Activated T-cell treated with anti-CD3 and anti-CD28 coated beads for 4 hours (primary cell): ENCODE measurements at places on chromosomes 3 and 15.

DNA sequence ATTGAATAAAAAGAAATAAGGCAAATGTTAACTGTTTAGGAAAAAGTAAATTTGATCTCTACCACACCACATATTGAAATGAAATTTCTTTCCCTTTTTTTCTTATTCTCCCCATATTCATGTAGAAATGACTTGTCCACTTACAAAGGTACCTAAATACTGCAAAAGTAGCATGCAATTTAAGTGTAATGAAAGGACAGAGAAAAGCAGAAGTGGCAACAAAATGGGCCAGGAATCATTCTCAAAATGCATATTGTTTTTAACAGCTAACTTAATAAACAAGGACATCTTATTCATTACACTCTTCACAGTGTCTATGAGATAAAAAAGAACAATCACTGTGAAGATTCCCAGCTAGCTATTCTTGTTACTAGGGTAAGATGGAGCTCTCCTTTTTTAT, 40.6 kb upstream of the FGF7 start:
- no peak for DNase-seq

DNA sequence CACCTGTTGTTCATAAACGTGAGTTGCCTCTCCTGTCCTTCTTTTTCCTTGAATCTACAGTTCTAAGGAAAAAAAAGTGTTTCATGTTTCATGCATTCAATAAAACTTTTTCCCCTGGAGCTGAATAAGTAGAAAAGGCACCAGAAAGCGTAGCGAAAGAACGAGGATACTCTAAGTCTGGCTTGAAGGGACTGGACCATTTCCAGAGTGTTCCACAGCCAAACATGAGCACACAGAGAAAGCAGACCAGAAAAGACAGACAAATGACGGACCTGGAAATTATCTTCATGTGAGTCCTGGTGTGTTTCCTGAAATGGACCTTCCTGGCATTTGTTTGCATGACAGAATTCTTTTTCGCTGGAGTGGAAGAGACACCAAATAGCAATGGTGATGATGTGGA, 204.7 kb downstream of the SV2B start:
- no peak for DNase-seq

GRCh38 chr3:175571096-175571495, 712.0 kb downstream of the NAALADL2 start:
- no peak for DNase-seq

DNA sequence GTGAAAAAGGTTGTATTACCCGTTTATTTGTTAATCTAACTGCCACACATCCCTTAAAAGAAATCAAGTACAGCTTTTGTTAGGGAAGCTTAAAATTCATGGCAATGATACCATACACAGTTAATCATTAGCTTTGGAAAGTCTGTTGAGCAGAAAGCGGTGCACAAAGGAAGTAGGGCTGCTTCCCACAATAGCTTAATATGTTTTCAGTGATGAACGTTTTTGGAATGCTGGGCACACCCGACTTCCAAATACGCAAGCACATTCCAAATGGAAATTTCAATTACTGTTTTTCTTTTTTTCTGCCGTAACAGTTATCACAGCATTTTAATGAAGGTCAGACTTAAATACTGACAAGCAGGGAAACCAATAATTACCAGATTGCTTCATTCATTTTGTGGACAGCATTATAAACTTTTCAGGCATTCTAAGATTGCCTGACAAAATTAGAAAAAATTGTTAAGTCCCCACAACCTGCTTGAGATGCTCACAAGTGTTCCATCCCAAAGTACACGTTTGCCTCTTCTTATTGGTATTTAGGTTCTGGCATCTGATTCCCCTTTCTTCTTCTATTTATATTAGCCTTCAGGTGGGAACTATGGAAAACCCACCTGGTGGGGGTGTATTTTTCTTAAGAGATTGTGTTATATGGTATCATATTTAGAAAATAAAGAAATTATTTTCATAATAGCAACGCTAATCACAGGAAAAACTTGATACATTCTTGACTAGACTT, 1.1 kb upstream of the ECT2 start:
- DNase-seq = no peak

DNA sequence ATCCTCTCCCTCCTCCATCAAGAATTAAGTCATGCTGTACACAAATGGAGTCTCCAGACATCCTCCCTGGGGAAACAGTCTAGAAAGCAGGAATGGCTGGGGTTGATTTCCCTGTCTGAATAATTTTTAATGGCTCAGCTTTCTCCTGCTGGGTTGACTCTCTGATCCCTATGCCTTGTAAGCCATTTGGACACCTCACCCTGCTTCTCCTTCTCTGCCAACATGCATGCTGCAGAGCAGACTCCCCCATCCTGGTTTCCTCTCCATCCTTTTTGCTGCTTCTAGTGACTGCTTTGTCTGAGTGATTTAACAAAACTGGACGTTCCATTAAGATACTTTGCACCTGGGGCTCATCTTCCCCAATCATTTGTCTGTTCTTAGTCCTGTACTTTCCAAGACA, 22.2 kb downstream of the SV2B start:
- DNase-seq = no peak

DNA sequence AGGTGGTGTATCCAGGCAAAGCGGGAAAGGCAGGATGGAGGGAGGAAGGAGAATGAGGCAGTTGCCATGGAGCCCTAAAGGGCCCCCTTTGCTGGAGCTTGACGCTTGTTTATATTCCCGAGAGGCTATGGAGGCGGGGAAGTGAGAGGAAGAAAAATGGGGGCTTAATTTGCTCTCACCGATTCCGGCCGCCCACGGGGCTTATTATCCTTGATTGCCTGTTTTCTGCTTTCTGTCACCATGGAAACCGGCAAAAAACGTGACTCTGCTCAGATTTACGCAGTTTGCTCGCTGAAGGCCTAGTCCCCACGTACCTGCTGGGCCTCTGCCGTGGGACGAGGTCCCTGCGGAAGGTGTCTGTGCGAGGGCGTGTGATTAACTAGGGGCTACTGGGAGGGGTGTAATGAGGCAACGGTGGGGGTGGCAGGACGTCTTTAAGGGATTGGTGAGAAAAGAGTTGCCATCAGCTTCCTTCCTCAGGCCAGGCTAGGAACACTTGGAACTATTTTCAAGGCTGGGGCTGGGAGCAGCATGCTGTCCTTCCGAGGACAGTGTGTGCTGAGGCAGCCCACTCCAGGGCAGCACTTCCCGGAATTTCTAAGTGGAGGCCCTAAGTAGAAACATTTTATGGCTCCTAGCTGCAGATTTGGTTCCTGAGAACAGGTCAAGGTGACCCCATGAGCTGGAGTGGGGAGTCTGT, 110.8 kb upstream of the NDN start:
- no peak for DNase-seq

- no peak for DNase-seq
Measured at GRCh38 chr3:138113326-138113725, 2.1 kb downstream of the DZIP1L start.

DNA sequence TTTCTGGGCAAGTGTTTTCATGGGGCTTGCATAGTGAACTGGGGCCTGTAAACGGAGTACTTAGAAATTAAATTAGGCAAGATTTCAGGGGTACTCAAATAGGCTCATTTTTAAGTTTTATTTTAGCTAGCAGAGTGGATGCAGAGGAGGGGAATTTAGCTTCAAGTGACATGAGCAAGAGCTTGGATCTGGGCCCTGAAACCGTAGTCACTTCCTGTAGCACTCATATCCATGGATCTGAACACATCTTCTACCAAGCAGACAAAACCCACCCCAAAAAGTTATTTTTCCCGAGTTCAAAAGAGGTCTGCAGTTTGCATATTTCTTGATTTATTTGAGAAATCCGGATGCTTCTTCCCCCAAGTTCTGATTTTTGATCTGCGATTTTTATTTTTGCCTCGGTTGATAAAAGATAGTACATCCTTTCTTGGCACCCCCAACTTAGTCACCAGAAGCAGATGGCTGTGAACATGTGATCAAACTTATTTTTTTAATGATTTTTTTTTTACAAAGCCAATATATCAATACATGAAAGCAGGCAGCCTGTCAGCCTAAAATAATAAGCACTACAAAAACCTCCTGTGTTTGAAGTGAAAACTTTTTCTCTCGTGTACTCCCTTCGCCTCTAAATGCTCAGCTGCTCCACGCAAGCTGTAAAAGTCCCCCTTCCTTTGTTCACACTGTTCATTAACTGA, 36.6 kb upstream of the STT3B start:
- DNase-seq = no peak

DNA sequence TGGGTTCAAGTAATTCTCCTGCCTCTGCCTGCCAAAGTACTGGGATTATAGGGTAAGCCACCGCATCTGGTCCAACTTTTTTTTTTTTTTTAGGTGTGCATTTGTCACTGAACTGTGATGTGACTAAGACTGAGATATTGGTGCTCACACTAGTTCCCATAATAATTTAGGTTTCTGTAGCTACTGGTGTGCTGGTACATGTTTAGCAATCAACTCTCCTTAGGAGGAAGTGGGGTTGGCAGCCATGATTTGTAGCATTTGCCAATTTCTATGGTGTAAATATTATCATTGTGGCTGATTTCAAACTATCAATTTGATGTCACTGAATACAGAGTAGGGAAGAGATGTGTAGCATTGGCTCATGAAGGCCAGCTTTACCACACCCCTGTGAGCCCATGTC, 372.7 kb downstream of the EDEM1 start:
- no peak for DNase-seq

GRCh38 chr3:43096761-43097160, 9.1 kb downstream of the POMGNT2 start:
- no peak for DNase-seq

DNA sequence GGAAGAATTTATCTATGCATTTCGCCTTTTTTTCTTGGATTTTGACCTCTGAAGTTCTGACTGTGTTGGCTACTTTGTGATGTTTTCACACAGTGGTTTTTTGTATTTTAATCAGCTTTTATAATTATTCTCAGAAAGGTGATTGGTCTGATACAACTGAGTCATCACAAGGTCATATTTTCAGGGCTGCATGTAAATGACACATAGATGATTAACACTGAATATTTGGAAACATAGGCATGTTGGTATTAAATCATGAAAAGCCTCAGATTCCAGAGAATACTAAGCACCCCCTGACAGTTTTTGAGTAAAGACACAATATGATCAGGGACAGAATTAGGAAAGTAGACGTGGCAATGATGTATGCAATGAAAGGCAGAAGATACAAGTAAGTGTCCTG, 175.5 kb upstream of the SLCO3A1 start:
- DNase-seq = no peak

DNA sequence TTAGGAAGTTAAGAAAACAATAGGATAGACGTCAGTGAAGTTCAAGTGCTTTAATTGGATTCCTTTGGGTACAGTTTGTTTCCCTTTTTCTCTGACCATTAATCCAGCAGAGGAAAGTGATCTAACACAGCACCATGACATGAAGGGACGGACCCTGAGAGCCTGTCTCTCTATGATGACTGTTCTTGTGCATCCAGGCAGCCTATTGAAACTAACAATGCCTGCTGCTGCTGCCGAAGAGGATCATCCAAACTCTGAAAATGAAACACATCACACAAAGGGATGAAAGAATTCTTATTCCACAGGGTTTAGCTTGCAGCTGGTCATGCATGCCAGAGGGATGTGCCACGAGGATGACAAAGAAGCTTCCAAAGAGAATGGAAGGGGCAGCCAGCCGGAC, 75.5 kb downstream of the ZBTB20 start:
- DNase-seq = no peak

DNA sequence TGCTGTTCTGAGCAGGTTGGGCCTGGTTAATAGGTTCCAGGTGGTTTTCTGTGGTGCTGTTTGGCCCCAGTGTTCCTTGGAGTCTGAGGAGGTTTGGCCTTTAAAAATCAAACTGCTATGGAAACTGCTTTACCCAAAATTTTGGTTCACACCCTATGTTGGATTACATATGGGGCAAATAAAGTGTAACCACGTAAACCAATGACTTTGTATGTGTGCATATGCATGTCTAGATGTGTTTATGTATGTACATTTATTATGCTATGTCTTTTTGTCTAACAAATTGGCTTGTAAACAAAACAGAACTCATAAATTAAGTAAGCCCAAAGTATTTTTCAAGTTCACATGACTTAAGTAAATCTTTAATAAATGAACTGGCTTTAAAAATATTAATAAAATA, 8.9 kb upstream of the XCR1 start:
- DNase-seq = no peak

DNA sequence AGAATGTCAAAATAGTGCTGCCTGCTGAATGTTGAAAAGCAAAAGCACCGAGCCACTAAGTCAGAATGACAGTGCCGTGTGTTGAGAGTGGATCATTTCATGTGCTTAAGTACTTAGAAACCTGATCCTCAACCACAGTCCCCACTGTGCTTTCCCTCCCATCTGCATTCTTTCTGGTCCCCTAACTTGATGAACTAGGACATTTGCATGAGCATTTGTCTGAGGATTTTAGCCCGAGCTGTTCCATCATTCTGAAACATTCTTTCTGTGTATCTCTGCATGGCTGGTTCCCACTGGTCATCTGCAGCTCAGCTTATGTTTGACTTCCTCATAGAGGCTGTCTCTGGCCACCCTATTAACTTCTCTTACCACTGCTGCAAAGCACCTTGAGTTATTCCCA, 42.0 kb downstream of the SST start:
- DNase-seq = no peak

GRCh38 chr3:39166932-39167532, 13.6 kb upstream of the CSRNP1 start:
- DNase-seq = no peak

DNA sequence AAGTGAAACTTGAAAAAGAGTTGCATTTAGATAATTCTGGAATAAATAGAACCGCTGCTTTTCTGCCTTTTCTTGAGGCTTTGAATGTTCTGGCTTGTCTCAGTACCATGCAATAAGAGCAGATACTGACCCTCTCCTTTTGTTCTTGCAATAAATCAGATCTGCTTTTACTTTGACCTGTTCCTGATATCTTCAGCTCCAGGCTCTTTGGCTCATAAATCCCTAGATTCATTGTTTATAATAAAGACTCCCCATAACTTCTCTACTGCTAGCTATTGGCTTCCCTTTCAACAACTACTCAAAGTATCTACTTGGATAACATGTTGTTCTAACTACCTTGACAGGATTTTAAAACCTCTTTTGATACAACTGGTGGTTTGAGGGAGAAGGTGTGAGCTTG, 47.4 kb upstream of the TMC3 start:
- no peak for DNase-seq

DNA sequence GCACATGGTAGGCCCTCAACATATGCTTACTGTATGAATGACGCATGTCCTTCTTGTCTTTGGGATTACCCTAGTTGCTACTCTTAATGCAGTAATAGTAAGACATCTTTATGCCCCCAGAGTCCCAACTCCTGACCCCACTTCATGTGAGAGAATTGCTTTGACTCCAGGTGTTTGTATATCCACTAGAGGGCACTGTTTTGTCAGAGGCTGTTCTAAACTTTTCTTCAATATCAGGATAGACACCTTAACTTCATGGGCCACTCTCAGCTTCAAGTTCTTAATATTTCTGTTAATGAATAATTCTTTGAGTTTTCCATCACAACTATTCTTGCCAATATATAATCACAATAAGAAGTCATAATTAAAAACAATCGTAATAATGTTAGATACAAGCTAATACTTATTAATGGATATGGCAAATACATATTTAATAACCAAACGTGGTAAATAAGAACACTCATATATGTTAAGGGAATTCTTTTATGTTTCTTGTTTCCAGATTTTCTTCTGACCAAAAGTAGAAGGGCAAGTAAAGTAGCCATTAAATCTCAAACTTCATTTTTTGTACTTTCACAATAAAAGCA, 337.2 kb upstream of the DNAJC19 start:
- no peak for DNase-seq
